ENCODE measurements at places on chromosomes 1 and 21. TPM values are rescaled to one million over a fixed set of nuclear protein-coding genes. Genes with fewer than 3 reads are reported as not detected.

GRCh38 chr1:116397728-116398127, 24.7 kb downstream of the ATP1A1 start:
- no peak for DNase-seq

DNA sequence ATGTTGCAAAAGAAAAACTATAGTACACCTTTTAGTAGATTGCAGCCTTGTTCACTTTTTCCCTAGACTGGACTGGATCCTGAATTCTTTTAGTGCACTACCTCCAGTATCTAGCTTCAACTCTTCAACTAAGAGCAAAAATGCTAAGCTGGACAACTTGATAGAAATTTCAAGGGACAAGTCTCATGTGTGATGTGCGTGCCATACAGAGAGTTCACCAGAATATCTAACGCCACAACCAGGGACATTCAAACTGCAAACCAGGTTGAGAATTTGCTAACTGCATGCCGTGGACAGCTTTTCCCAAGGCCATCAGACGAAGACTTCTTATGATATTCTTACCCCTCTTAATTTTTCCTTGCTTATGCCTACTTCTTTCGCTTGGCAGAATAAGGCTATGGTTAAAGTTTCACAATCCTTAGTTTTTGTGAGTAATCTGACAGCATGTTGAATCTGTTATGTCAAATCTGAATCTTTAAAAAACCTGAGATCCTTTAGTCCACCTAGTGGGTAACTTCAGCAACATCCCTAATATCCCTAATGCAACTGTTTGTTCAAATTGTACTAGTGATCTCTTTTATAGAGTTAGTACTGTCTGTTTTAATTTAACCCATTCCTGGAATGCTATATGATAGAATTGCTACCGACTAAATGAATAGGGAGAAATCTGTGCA, 66.4 kb downstream of the DDAH1 start:
- DNase-seq = no peak

The INSRR gene
- 0.05 TPM for polyA plus RNA-seq

DNA sequence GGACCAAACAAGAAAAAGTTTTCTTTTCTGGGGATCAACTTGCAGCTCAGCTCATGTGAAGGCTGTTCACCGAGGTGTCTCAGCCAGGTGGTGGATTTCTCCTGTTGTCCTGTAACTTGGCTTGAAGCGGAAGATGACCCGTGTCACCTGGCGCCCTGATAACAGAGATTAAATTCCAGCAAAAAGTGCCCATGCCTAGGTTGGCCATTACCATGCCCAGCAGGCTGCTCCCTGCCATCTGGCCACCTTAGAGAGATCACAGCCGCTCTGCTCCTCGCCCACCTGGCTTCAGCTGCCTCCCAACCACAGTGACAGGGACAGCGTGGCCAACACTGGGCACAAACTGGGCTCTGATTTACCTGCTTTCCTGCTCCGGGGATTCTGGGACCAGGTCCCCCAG, 149.5 kb downstream of the ZBTB18 start:
- no peak for DNase-seq

DNA sequence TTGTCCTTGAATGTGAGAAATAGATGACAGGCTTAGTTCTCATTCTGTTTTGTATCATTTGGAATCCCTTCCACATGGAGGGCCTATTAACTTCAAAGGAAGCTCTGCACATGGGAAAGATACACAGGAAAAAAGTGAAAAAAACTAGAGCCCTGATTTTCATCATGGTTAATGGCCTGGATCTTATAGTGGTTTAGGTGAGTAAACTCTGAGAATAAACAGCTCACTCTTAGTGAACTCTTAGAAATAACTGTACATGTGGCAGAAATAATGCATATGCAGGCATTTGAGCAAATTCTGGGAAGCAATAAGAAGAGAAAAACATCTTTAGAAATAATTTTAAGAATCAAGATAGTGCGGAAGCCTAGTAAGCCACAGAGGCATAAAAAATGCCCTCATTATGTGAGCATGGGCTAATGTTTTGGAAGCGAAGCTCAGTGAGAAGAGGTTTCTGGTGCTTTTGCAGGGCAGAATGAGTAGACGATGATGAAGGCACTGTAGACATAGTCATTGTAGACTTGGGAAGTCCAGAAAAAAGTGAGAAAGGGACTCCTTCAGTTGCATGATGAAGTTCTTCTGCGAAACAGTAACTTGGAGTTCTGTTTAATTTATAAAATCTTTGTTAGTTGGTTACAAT, 279.9 kb downstream of the DNM3 start:
- DNase-seq = no peak

- no peak for DNase-seq
Measured at GRCh38 chr21:27802816-27803475, 836.1 kb upstream of the ADAMTS5 start.

DNA sequence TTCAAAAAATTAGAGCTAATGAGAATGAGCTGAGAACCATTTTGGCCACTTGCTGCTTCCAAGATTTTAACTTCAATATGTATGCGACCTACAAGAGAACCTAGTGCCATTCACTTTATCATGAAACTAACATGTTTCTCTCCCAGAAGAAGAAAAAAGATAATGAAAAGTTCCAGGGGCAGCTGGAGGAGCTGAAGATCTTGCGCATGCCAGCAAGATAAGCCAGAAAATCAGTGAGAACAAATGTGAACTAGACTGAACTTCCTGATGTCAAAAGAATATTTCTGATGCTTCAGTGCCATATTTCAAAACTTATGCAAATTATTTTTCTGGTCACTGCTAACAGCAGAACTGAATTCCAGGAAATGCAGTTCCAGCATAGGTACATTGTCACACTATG, 1265.1 kb downstream of the BRINP3 start:
- DNase-seq = no peak

DNA sequence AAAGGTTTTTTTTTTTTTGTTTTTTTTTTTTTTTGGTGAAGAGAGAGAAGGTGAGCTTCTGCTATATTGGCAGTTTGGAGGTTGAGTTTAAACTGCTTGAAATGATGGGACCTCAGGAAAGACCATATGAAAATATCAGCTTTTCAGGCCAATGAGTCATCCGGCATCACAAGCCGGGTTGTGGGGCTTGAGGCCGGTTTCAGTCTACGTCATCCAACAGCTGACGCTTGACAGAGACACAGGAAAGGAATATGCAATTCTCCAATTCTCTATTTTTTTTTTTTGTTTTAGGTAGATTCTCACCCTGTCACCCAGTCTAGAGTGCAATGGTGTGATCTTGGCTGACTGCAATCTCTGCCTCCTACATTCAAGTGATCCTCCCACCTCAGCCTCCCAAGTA, 52.4 kb downstream of the KCNJ6 start:
- no peak for DNase-seq

GRCh38 chr1:205988585-205988995, 14.6 kb downstream of the RAB7B start:
- no peak for DNase-seq

- DNase-seq = peak; percentile 89
Measured at GRCh38 chr1:156892190-156893047, 1.1 kb upstream of the PEAR1 start.

DNA sequence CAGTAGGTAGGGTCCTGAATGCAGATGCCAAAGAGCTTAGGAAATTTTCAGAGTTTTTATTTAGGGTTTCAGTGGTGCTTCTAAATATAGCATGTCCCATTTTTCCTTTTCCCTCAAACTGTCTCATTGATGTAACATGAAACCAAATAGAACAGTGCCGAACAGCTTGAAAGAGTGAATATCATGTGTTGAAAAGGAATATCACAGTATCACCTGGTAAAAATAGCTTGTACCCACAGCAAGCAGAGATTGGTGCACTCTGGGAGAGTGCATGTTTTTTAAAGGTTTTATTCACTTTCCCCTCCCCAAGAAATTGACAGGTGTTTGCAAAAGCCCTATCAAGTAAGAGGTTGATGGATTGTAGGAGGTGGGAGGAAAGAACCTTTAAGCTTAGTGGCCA, 41.9 kb upstream of the ELAVL4 start:
- no peak for DNase-seq

GRCh38 chr1:111406321-111406768, 21.2 kb downstream of the OVGP1 start:
- peak; percentile 75 for DNase-seq

DNA sequence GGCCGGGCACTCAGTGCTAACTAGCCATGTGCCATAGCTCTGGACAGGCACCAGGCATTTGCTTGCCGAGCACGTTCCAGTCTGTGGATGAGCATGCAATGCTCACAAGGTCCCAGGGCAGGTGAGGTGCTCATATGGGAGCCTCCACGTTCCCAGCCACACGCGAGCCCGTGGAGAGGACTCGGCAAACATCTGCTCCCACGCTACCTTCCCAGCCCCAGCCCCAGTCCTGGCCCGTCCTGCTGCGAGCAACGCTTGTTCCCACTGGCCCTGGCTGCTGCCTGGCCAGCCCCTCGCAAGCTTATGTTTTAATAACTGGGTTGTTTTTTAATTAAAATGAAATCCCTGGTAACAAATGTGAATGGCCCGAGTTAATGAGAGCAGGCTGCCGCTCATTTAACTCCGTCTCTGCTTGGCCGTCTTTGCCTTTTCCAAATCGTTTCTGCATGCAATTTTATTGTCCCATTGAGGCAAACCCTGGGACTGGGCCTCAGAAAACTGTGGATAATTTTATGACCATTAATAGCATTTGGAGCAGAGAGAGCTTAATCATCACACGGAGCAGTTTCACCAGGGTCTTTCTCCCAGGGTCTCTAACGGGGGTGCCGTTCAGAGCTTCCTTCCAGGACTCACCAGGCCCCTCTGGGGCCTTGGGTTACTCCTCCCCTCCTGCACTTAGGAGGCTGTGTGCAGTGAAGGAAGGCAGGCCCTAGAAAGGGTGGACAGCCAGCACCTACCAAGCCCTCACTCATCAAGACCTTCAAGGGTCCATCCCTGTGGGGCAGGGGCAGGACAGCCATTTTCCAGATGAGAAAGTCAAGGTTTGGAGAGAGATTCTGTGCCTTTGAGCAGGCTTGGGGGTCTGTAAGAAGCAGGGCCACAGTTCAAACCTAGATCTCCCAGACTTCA, 136.8 kb downstream of the GLIS1 start:
- DNase-seq = no peak

The ARMH1 gene
- 6.3 TPM for polyA plus RNA-seq

DNA sequence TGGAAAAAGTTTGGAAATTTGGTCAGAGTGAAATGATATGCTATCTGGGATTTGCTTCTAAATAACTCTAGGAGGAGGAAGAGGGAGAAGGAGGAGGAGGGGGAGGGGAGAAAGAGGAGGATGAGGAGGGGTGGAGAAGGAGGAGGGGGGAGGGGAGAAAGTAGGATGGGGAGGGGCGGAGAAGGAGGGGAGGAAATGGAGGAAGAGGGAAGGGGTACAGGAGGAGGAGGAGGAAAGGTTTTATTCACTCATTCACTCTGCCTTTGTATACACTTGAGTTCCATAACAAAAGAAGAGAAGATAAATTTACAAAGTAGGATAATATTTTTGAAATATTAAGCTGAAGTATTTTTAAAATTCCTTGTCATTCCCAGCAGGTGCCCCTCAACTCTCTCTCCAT, 6.3 kb upstream of the VPS26C start:
- no peak for DNase-seq

DNA sequence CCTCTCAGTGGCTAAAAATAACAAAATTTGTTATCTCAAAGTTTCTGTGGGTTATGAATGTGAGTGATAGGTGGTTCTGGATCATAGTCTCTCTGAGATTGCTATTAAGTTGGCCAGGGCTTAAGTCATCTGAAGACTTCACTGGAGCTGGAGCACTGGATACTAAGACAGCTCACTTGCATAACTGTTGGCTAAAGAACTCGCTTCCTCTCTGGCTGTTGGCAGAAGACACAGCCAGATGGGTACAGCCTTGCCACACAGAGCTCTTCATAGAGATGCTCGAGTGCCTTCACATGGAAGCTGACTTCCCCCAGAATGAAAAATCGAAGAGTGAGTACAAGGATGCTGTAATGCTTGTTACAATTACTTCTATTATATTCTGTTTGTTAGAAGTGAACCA, 333.8 kb downstream of the ZP4 start:
- no peak for DNase-seq

The AMY1C gene
- 5.9 TPM for polyA plus RNA-seq

The KIF17 gene
- 8.4 TPM for polyA plus RNA-seq

- peak; percentile 65 for DNase-seq
Measured at GRCh38 chr21:42145569-42146272, 73.2 kb upstream of the ABCG1 start.

- DNase-seq = no peak
Measured at GRCh38 chr1:99580451-99580850, 65.5 kb upstream of the PALMD start.

DNA sequence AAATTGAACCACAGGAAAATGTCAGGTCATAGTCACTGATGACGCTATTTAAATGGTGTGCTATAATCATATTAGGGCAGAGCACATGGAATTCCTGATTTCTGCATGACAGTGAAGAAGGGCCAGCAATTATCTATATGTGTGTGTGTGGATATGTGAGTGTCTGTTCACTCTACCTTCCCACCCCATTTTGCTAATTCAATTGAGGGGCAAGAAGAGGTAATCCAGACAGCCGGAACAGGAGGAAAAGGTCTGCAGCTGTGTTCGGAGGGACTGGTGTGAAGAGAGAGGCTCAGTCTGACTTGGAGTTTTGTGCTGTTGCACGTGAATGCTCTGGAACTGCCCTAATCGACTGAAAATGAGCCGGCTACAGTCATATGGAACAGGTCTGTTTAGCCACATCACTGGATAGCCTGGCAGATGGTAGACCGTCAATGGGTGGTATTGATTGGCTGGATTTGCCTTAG, 5.1 kb upstream of the ELAVL4 start:
- no peak for DNase-seq

DNA sequence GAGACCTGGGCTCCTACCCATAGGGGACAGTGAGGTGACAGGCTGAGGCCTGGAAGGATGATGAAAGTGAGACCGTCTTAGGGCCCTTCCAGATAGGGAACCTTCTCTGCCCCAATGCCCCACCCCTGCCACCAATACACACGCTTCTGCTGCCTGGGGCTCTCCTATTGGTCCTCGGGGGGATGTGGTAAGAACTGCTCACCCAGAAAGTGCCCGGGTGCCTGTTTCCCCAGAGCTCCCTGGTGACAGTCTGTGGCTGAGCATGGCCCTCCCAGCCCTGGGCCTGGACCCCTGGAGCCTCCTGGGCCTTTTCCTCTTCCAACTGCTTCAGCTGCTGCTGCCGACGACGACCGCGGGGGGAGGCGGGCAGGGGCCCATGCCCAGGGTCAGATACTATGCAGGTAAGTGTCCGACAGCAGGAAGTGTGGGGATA, 948 bp downstream of the SEMA4A start:
- DNase-seq = no peak

DNA sequence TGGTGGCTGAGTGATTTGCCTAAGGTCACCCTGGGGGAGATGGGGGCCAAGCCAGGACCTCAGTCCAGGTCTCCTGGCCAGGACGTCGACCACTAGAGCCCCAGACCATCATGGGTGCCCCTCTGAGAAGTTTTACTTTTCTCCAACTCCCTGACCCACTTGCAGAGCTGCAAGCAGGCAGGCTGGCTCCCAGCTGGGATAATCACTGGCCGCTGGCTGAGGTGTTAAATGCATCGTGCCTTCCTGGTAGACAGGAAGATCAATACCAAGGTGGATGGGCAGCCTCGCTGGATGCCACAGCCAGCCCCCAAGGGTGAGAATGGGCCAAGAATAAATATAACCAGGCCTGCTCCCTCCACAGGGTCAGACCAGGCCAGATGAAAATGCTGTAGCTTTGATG, 106.2 kb downstream of the EPHB2 start:
- no peak for DNase-seq
